ENCODE measurements at places on chromosomes 1 and 21.
A peak's percentile ranks its signal among the peaks of the same experiment; 100 is the strongest.

- H3K27me3 ChIP-seq: peaks cover 31% of the 10 kb centered on the region
- DNase-seq: no peak
- H3K4me3 ChIP-seq: no peak overlapping the region
- H3K4me1 ChIP-seq: peaks cover 6% of the 10 kb centered on the region
Measured at GRCh38 chr1:202221911-202222909, 28.6 kb downstream of the LGR6 start.

DNA sequence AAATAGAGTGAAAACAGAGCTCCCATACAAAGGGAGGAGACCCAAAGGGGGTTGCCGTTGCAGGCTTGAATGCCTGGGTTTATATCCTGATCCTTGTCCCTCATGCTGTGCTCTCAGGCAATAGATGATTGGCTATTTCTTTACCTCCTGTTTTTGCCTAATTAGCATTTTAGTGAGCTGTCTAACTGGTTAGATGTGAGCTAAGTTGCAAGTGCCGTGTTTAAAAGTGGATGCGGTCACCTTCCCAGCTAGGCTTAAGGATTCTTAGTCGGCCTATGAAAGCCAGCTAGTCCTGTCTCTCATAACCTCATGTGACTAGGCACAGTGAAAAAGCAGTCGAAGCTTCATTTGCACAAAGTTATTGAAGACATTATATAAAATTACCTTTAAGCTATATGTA, 356.7 kb upstream of the TMPRSS15 start:
- no peak for DNase-seq
- H3K4me3 ChIP-seq: no peak overlapping the region
- no peaks in the 10 kb centered on the region for H3K36me3 ChIP-seq
- H3K4me1 ChIP-seq: no peaks in the 10 kb centered on the region
- no peaks in the 10 kb centered on the region for H3K27me3 ChIP-seq
- H3K27ac ChIP-seq: no peak overlapping the region

GRCh38 chr1:89743788-89744187, 77.0 kb upstream of the LRRC8D start:
- no peak overlapping the region for H3K27ac ChIP-seq
- DNase-seq: no peak
- H3K4me1 ChIP-seq: peaks cover 37% of the 10 kb centered on the region

GRCh38 chr1:201861448-201861847, 27.2 kb upstream of the SHISA4 start:
- DNase-seq: no peak
- H3K36me3 ChIP-seq: peaks cover 24% of the 10 kb centered on the region
- H3K27me3 ChIP-seq: no peaks in the 10 kb centered on the region
- H3K4me3 ChIP-seq: no peak overlapping the region

- no peak for DNase-seq
- H3K27ac ChIP-seq: no peak overlapping the region
- no peak overlapping the region for H3K4me3 ChIP-seq
- no peaks in the 10 kb centered on the region for H3K36me3 ChIP-seq
Measured at GRCh38 chr1:166020210-166020609, 146.6 kb downstream of the FAM78B start.

DNA sequence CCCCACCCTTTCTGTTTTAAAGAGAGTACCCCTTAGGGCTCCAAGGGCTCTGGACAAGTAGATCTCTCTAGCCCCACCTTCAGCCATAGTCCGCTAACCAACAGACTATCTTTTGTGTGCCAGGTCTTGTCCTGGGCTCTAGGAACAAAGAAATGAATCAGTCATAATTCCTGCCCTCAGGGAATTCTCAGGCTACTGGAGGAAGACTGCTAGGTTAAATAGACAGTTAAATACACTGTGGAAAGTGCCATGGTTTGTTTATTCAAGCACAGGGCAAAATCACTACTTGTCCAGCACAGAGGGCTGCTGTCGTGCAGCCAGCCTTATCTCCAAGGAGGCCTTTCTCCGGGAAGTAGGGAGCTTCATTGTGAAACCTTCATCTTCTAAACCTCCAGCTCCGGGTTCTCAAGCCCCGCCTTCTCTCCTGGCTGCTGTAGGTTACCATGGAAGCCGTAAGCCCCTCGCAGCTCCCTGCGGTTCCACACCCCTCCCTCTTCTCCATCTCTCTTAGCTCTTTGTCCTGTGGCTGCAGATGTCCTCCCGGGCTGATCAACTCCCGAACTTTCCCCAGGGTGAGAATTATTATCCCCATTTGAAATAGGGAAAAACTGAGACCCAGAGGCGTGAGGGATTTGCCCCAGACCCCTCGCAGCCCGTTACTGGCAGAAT, 29.8 kb downstream of the SHISAL2A start:
- no peak for DNase-seq
- peaks cover 14% of the 10 kb centered on the region for H3K4me1 ChIP-seq
- H3K27me3 ChIP-seq: no peaks in the 10 kb centered on the region
- H3K4me3 ChIP-seq: no peak overlapping the region

DNA sequence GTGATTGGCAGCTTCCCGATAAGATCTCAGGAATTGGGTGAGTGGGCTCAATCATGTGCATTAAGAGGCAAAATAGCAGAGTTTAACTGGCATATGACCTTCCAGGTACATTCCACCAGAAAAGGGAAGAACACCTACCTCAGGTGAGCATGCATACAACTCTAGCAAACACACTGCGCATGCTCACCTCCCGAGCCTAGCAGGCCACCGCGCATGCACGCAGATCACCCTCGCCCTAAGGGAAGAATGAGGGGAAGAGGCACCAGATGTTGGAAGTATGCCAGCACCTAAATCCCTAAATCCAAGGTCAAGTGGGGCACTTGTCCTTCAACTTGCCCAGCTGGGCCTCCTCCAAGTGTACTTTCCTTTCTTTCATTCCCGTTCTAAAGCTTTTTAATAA, 23.6 kb upstream of the CBR3 start:
- H3K4me3 ChIP-seq: no peak overlapping the region
- peaks cover 31% of the 10 kb centered on the region for H3K4me1 ChIP-seq
- DNase-seq: no peak
- H3K27me3 ChIP-seq: peaks cover 14% of the 10 kb centered on the region
- no peaks in the 10 kb centered on the region for H3K36me3 ChIP-seq
- no peak overlapping the region for H3K27ac ChIP-seq

GRCh38 chr1:241362350-241362749, 5.3 kb upstream of the RGS7 start:
- H3K4me3 ChIP-seq: no peak overlapping the region
- H3K4me1 ChIP-seq: no peaks in the 10 kb centered on the region
- peaks cover 22% of the 10 kb centered on the region for H3K27me3 ChIP-seq
- DNase-seq: no peak

- H3K36me3 ChIP-seq: no peaks in the 10 kb centered on the region
- no peak overlapping the region for H3K4me3 ChIP-seq
- H3K27me3 ChIP-seq: no peaks in the 10 kb centered on the region
- no peak for DNase-seq
- no peaks in the 10 kb centered on the region for H3K4me1 ChIP-seq
Measured at GRCh38 chr1:184545601-184546000, 158.8 kb downstream of the C1orf21 start.

DNA sequence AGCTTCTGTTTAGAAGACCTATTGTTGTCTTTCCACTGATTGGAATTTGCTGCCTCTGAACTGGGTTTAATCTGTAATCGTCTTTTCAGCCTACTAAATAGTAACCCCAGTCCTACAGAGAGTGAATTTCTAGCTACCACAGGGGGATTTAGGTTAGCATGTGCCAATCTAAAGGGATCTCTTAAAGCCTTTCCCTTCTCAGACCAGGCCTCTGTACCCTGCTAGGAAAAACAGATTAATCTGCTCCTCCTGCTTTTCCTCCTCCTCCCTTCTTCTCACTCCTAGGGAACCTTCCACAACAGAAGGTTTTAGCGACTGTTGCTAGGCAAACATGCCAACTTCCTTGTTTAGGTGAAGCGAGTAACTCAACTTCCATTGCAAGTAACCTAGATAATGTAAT, 1.3 kb upstream of the RC3H1 start:
- peak overlapping the region; percentile 98 for H3K27ac ChIP-seq
- no peak for DNase-seq

- no peaks in the 10 kb centered on the region for H3K36me3 ChIP-seq
- H3K27ac ChIP-seq: peak overlapping the region; percentile 70
- no peaks in the 10 kb centered on the region for H3K27me3 ChIP-seq
- peak overlapping the region; percentile 46 for H3K4me3 ChIP-seq
Measured at GRCh38 chr1:197481101-197481500, 213.0 kb downstream of the CRB1 start.

DNA sequence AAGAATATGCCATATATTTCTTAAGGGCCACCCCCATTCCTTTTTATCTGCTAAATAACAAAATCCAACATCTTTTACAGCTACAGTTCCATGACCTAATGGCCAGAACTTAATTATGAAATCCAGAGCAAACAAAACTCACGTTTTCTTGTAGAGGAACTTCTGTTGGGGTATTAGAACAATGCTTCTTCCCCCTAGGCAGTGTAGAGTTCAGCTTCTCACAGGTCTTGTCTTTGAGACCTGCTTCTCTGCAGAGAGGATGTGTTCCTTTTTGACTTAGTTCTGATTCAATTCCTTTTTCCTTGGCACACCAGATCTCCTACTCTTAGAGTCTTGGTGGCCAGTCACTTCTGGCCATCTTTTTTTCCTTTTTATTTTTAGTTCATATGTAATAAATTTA, 22.2 kb downstream of the VAV3 start:
- no peak overlapping the region for H3K4me3 ChIP-seq
- H3K4me1 ChIP-seq: peaks cover 18% of the 10 kb centered on the region
- H3K27ac ChIP-seq: no peak overlapping the region
- no peaks in the 10 kb centered on the region for H3K27me3 ChIP-seq
- no peak for DNase-seq

Measured in activated naive CD8-positive, alpha-beta T cell treated with anti-CD3 and anti-CD28 coated beads, Interleukin-2, amount 10 ng/mL, durations not matched to agents 7 days and 5 days (primary cell).